ENCODE measurements at places on chromosomes 6 and 20.

GRCh38 chr20:22438926-22439325 lies 145.4 kb downstream of the FOXA2 start:
- no peak for DNase-seq

- no peak for DNase-seq
Measured at GRCh38 chr20:50868509-50869495, 62.4 kb downstream of the ADNP start.

DNA sequence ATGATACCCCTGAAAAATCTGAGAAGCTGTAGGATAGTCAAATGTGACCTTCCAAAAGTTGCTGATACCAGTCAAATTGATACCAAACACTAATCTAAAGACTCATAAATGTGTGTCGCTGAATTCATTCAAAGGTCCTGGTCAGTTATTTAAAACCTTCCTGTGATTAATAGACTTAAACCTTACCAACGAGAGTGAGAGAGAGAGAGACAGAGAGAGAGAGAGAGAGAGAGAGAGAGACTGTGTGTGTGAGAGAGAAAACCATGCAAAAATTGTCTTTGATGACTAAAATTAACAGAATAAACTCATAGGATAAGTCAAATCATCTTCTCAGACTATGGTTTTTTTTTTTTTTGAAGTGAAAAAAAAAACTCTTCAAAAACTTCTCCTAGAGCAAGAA lies 370.9 kb upstream of the HS3ST5 start:
- DNase-seq, result no peak

DNA sequence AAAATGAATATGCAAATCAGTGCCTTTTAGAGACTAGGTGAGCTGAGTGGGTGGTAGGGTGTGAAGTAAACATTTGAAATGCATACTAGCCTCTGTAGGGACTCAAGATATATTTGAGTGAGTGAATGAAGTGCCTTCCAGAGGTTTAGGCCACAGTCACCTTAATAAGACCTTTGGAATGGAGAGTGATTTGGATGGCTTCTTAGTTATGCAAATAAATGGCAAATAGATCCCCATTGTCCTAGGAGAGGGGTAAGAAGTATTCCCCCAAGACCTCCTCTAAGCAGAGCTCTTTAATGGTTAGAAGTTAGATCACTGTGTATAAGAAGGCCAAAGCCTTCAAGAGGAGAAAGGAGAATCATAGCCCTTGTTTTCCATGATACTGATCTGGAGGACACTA lies 47.8 kb upstream of the IMPG1 start:
- no peak for DNase-seq

DNA sequence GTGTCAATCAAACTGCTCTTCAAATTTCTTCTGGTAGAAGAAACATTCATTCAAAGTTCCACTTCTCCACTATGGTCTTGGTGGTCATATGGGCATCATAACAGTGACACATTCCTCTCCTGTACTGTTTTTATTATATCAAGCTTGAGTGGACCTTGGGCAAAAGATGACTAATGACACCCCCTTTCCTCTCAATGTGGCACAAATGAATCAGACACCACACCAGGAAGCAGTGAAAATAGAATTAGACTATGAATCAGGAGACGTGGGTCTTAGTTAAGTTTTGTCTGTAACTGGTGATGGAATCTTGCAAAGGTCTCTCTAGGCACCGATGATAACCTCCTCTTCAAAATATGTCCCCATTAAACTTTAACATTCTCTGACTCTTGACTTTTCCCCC lies 9.0 kb upstream of the NRSN1 start:
- no peak for DNase-seq

DNA sequence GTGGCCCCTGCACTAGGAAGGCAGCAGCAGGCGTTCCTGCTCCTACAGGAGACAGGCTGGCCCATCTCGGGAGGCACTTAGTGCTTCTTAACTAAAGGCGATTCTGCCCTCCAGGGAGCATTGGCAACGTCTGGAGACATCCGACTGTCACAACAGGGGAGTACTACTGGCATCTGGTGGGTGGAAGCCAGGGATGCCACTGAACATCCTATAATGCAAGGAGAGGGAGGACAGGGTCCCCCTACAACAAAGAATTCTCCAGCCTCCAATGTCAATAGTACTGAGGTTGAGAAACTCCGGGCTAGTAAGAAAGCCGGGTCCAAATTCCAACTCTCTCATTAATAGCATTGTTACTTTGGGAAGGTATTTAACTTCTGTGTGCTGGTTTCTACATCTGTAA lies 119.4 kb upstream of the ARMC2 start:
- DNase-seq, result no peak

GRCh38 chr6:52335576-52335975 lies 26.4 kb upstream of the PAQR8 start:
- no peak for DNase-seq
